ENCODE measurements at places on chromosomes 7 and 10.

GRCh38 chr10:43234471-43235041 is 32.3 kb downstream of the RASGEF1A start:
- DNase-seq = no peak
- no peaks in the 10 kb centered on the region for H3K36me3 ChIP-seq
- H3K27me3 ChIP-seq = peaks cover 4% of the 10 kb centered on the region

GRCh38 chr7:1054861-1055450 is 10.6 kb downstream of the GPR146 start:
- DNase-seq = no peak
- H3K4me1 ChIP-seq = peaks cover 5% of the 10 kb centered on the region

DNA sequence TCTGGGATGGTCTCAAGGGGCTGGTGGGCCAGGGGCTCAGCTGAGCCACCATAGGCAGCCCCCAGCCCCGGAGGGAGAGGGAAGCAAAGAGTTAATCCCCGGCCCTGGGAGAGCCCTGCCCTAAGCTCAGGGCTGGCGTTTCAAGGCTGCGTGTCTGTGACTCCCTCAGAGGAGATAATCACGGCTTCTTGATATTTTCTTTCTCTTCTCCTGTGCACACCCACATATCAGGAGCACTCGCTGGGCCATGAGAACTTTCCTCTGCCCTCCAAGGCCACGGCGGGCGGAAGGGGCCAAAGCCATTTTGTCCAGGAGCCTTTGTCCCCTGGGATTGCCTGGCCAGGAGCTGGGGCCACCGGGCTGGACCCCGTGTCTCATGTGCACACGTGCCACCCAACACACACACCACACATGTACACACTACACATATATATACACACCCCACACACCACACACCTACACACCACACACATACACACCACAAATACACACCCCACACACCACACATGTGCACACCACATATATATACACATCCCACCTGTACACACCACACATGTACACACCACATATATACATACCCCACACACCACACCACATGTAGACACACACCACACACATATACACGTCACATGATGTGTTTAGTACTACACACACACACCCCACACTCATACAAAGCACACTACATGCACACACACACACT is 16.9 kb downstream of the VENTX start:
- no peak overlapping the region for H3K27ac ChIP-seq
- H3K4me1 ChIP-seq = no peaks in the 10 kb centered on the region
- H3K4me3 ChIP-seq = no peak overlapping the region
- no peaks in the 10 kb centered on the region for H3K36me3 ChIP-seq

- no peak overlapping the region for H3K4me3 ChIP-seq
- no peaks in the 10 kb centered on the region for H3K4me1 ChIP-seq
- H3K36me3 ChIP-seq = no peaks in the 10 kb centered on the region
- H3K27me3 ChIP-seq = no peaks in the 10 kb centered on the region
- no peak for DNase-seq
Observed at GRCh38 chr10:114246679-114247305, 7.7 kb downstream of the VWA2 start.

DNA sequence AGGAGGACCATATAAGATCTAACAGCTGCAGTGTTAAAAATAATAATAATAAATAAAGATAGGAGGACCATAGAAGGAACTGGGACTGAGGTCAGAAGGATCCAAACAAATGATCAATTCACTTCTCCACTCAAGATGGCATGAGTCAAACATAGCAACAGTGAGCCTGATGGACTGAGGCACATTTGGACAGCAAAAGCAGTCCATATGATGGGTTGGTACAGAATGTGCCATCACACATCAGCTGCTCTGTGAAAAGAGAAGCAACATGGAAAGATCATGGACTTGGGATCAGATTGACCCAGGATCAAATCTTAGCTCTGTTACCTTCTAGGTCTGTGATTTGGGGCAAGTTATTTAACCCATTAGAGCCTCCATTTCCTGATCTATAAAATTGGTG is 188.9 kb upstream of the KMT2E start:
- no peak overlapping the region for H3K4me3 ChIP-seq
- DNase-seq = no peak
- no peaks in the 10 kb centered on the region for H3K27me3 ChIP-seq
- no peaks in the 10 kb centered on the region for H3K36me3 ChIP-seq
- no peaks in the 10 kb centered on the region for H3K4me1 ChIP-seq

DNA sequence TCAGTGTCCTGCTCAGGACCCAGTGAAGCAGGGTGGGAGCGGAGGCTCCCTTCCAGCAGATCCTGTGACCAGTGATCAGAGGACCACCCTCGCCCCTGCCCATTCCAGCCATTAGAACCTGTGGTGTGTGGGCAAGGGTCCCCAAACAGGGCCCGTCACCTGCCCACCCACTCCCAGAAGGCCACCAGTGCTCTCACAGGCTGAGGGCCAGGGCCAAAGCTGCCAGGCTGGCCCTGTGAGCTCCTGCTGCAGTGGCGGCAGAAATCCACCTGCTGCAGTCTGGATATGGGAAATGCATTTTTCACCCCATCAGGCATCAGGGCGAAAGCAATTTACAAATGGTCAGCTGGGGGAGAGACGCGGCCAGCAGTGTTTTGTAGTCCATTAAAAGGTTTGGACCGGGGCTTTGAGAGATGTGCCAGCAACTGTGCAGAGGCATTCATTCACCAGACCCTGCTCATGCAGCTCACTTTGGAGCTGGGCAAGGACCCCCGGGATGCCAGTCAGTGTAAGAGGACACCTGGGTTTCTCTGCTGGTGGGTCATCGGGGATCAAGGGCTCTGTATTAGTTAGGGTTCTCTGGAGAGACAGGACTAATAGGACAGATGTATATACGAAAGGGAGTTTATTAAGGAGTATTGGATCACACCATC is 75.2 kb upstream of the PRLHR start:
- no peak overlapping the region for H3K27ac ChIP-seq
- H3K27me3 ChIP-seq = no peaks in the 10 kb centered on the region
- H3K4me3 ChIP-seq = no peak overlapping the region

DNA sequence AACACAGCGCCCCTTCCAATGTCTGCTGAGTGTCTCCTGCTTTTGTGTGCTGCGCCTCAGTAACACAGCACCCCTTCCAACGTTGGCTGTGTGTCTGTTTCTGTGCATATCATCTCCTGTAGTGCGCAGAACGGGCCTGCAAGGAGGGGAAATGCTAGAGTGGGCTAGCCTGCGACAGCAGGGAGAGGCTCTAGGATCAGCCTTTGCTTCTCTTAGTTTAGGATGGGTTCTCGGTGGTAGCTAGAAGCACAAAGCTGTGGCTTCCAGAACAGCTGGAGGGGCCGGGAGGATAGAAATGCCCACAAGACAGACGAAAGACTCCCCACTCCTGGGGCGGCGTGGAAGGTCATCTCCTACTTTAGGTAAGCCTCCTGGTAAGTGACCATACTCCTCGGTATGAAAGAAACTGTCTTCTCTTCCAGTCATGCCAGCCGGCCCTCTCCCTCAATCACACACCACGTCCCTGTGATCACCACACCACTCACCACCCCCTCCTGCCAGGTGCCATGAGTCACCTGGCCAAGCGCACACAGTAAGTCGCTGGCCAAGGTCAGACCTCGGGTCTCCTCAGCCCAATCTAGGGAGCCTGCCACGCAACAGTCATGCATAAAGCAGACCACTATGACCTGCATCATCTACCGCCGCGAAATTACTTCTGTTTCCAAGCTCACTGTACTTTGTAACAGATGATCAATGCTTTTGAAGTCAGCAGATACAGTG is 4.8 kb downstream of the PITRM1 start:
- no peak overlapping the region for H3K27ac ChIP-seq
- H3K27me3 ChIP-seq = no peaks in the 10 kb centered on the region
- no peaks in the 10 kb centered on the region for H3K36me3 ChIP-seq
- no peak for DNase-seq

- H3K36me3 ChIP-seq = no peaks in the 10 kb centered on the region
- H3K4me3 ChIP-seq = no peak overlapping the region
- DNase-seq = peak; percentile 76
Observed at GRCh38 chr7:74051629-74052410, 23.8 kb downstream of the ELN start.

DNA sequence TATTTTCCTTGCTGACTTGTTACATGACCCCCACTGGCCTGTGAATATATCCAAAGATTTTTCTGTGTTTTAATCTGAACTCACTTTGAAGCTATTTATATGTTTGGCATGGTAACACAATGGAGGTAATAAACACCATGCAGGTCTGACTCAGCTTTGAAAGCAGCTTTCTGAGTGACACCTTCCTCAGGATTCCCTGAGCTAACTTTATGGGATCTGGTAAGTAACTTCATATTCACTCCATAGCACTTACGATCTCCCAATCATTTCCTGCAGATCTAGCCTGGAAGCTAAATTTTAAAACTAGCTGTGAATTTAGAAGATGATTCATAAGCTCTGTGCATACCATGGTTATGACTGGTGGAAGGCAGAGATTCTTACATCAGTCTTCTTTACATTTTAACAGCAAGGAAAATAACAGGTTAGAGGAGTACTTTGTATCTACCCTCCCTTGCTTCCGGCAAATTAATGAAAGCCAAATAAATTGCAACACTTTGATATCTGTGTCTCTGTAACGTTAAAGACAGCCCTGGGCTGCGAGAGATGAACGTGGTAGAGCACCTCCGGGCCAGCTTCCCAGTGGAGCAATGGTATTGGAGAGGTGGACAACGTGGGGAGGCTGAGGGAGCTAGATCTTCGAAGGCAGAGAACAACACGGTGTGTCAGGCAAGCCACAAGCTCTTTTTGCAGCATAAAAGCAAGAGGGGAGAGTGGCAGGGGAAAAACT is 170.2 kb upstream of the KLF14 start:
- H3K4me1 ChIP-seq = no peaks in the 10 kb centered on the region
- no peak overlapping the region for H3K4me3 ChIP-seq
- H3K27ac ChIP-seq = no peak overlapping the region
- peak; percentile 77 for DNase-seq
- no peaks in the 10 kb centered on the region for H3K27me3 ChIP-seq
- H3K36me3 ChIP-seq = no peaks in the 10 kb centered on the region

- no peak overlapping the region for H3K27ac ChIP-seq
- H3K4me3 ChIP-seq = no peak overlapping the region
- H3K36me3 ChIP-seq = no peaks in the 10 kb centered on the region
- H3K27me3 ChIP-seq = no peaks in the 10 kb centered on the region
- no peaks in the 10 kb centered on the region for H3K4me1 ChIP-seq
Observed at GRCh38 chr7:96663871-96664445, 45.7 kb downstream of the SEM1 start.

DNA sequence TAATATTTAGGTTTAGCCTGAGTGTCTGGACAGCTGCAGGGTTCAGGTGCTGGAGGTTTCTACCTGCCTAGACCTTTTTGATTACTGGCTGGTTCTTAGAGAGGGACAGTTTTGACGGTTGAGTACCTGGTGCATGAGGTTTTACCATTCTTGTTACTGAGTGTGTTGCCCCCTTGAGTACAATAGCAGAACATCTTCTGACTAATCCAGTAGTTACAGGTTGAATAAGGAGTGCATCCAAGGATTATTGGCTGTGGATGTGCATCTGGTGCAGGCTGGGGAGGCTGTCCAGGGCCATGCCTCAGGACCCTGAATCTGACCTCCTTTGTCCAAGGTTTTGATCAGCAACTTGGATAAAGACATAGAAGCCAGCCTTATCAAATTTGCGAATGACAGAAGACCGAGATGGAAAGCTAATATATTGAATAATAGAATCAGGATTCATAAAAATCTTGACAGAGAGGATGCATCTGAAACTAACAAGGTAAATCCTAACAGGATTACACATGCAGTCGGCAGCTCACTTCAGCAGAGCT is 23.1 kb downstream of the PLPP4 start:
- H3K4me1 ChIP-seq = no peaks in the 10 kb centered on the region
- peak; percentile 41 for DNase-seq
- H3K27me3 ChIP-seq = no peaks in the 10 kb centered on the region
- no peak overlapping the region for H3K27ac ChIP-seq
- no peaks in the 10 kb centered on the region for H3K36me3 ChIP-seq
- no peak overlapping the region for H3K4me3 ChIP-seq

DNA sequence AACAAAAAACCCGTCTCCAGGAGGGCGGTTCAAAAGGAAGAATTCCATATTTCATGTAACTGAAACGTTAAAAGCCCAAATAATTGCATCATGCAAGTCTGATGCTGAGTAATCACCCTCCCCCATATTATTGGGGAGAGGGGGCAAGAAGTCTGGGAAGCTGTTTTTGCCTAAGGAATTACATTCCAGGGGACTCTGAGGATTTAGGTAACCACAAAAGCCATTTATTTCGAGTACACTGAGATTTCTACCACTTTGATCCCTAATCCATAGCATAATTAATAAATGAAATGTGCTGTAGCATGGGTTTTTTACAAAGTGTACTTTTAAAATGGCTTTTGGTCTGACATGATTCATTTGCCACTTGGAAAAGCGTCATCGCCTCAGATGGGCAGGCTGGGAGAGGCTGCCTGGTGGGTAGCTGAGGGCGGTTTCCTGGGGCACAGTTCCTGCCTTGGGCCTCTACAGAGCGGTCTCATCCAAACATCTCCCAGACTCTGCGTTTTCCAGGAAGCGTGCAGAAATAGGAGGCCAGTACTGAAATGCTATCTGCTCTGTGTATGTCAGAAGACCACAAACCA is 106.5 kb downstream of the TCF7L2 start:
- no peaks in the 10 kb centered on the region for H3K36me3 ChIP-seq
- no peaks in the 10 kb centered on the region for H3K27me3 ChIP-seq
- H3K27ac ChIP-seq = no peak overlapping the region
- peak; percentile 27 for DNase-seq
- peaks cover 53% of the 10 kb centered on the region for H3K4me1 ChIP-seq
